Inflammatory macrophage (primary cell): ENCODE measurements at places on chromosomes 3 and 15.

DNA sequence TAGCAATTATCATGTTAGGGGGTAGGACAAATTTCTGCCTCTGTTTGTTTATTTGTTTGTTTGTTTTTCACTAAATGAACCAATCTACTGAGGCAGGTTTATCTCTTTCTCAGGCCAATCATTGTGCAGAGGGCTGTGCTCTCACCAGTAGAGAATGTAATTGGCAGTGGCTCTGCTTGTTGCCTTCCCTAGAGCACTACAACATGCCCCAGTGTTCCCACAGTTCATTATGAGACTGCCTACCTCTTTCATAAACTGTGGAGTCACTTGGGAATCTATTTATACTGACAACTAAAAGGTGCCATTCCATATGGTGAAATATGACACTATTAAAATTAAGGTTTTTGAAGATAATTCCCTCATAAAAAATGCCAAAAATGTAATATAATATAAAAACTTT lies 196.3 kb upstream of the ALCAM start:
- no peak for DNase-seq

- no peak for DNase-seq
These were observed 158.7 kb downstream of the PDCD6IP start for GRCh38 chr3:33957176-33957575.

DNA sequence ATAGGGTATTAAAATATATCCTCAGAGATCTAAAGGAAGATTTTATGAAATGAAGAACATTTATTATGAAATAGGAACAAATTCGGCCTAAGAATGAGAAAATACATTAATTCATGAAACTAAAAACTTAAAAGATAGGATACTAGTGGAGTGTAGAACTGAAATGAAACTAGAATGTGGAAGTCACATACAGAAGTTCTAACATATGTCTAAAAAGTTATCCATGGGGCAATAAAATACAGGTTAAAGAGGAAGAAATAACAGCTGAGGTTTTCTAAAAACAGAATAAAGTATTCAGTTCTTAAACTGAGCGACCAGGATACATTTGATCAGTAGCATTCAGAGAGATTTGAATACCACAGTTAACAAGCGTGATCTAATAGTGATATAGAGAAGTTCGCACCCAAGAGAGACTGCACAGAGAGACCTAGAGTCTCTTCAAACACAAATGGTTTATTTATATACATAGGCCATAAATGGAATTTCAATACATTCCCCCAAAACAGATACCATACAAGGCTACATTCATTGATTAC lies 85.9 kb downstream of the FEZF2 start:
- no peak for DNase-seq

DNA sequence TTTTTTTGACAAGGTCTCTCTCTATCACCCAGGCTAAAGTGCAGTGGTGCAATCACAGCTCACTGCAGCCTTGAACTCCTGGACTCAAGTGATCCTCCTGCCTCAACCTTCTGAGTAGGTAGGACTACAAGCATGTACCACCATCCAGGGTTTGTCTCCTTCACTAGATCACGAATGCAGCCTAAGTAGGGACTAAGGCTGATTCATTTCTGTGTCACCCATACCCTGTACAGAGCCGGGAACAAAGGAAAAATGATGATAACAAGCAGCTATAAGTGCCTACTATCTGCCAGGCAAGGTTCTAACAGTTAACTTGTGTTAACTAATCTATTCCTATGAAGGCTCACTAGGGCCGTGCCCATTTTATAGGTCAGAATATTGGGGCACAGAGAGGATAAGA lies 7.0 kb downstream of the TMEM40 start:
- DNase-seq, result no peak

DNA sequence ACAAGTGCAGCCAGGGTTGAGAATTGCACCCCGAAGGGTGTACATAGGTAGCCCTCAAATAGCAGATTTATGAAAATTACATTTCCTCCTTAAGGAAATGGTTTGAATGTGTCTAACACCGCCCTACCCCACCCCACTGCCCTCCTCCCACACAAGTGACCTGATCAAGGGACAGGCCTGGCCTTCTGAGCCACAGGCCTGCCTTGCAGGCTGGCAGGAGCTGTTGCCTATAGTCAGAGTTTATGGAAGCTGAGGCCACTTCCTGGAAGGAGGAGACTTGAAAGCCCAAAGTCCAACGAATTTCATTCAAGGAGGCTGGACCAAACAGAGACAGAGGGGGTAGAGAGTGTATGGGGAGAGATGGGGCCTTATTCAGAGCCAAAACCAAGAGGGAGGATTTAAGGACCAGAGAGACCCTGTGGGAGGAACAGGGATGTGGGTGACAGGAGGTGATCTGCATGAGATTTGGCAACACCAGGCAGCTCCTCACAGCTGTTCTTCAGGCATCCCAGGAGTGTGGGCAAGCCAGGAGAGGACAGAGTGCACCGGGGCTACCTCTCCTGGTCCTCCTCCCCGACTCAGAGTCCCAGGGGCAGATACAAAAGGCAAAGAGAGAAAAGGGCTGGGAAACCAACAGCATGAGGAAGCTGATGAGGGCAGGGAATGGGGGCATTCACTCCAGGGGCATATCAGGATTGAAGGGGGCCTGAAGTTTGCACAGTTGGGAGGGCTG lies 100.4 kb upstream of the HES1 start:
- DNase-seq, result no peak

GRCh38 chr3:114880078-114880477 lies 267.0 kb downstream of the ZBTB20 start:
- DNase-seq, result no peak

GRCh38 chr3:16770792-16771191 lies 114.0 kb upstream of the PLCL2 start:
- no peak for DNase-seq

DNA sequence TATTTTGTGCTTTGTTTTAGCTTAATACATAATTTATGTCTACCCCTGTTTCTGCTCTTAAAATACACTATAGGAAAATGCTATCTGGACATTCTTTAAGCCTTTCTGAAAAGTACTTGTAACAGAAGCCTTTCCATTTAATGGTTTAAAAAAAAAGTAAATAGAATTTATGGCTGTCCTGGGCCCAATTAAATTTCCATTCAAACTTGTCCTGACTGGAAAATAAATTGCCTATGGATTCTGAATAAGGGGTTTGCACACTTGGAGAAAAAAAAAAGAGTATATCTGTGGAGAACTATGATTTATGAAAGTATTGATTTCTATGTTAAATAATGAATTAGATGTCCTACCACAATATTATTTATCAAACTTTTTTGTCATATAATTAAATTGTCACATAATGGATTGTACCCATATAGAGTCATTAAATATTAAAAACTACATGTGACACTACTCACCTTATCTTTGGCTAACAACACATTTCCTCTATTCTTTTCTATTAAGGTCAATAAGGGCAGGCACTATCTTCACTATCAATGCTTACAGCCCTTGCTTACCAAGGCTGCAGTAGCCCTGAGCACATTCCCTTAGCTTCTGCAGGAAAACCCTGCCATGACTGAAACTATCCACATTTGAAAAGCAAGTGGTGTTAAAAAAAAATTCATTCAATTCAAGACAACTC lies 396.1 kb upstream of the ROBO2 start:
- no peak for DNase-seq

- DNase-seq, result no peak
These were observed 9.8 kb upstream of the CNTN3 start for GRCh38 chr3:74624301-74624700.

GRCh38 chr3:150385296-150386242 lies 22.5 kb upstream of the TSC22D2 start:
- DNase-seq, result peak; percentile 86

GRCh38 chr3:32366638-32367397 lies 24.8 kb upstream of the CMTM7 start:
- DNase-seq, result no peak

DNA sequence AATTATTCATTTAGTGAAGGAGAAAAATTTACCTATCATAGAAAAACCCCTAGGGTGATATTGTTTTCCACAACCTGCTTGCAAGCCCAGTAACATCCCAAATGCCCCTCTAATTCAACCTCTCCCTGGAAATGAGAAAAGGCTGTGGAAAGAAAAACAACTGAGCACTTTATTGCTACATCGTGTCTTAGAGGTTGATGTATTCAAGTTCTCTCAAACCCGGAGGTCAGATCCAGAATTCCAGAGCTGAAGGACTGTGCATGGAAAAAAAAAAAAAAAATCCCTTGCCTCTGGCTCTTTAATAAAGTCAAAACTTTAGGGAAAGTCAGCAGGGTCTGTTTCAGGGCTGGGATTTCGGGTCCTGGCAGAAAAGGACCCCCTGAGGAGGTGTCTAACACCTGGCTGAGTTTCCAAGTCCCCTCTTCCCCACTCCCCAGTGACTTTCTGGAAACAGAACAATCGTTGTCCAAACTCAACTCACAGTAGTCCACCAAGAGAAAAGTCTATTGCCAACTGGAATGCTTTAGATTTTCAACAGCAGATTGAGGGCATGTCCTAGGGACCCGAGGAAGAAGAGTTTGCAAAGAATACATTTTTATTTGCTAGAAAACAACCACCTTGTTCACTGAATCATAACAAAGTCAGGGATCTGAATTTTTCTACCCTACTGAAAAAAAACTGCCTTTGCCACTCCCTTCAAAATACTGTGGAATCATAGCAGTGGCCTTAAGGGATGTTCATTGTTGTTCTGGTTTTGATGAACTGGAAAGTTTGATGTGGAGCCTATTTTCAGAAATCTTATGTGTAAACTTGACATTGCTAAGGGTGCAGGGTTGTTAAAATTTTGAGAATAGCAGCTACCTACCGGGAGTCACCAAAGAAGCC lies 207.5 kb upstream of the ADAMTS9 start:
- DNase-seq, result no peak

DNA sequence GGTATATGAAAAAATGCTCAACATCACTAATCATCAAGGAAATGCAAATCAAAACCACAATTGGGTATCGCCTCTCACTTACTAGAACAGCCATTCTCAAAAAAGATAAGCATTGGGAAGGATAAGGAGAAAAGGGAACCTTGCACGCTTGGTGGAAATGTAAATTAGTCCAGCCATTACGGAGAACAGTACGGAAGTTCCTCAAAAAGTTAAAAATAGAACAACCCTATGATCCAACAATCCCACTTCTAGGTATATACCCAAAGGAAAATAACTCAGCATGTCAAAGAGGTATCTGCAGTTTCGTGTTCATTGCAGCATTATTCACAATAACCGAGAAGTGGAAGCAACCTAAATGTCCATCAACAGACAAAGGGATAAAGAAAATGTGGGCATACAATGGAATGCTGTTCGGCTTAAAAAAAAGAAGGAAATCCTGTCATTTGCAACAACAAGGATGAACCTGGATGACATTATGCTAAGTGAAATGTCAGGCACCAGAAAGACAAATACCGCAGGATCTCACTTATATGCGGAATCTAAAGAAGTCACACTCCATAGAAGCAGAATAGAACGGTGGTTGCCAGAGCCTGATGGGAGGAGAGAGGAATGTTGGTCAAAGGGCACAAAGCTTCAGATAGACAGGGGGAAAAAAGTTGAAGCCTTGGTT lies 11.7 kb upstream of the CMTM7 start:
- peak; percentile 39 for DNase-seq

GRCh38 chr3:126521122-126521891 lies 2.6 kb upstream of the CHST13 start:
- no peak for DNase-seq

DNA sequence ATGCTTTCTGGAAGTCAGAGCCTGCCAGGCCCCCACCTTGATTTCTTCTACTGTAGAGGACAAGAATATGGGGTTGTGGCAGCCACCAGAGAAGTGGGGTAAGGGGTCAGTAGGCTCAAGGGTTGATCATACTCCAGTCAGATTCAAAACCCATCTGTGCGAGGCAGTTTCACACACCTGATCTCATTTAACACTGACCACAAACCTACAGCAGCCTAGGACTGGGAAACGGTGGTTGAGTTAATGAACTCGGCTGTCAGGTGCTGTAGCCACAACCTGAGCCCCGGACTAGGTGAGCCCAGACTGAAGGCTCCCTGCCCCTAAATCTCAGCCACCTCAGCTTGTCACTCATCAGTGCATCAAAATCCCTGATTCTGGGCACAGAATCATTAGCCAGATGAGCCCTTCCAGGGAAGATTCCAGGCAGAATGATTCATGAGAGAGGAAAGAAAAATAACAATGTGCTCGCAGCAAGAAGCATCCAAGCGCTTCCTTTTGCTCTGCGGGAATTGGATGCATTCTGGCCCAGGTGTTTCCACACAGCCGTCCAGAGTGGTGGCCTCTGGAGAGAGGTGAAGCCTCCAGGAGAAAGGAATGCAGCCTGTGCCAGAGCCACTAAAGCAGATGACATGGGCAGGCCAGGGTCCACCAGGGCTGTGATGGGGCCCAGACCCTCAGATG lies 102.1 kb downstream of the SRGAP3 start:
- no peak for DNase-seq

DNA sequence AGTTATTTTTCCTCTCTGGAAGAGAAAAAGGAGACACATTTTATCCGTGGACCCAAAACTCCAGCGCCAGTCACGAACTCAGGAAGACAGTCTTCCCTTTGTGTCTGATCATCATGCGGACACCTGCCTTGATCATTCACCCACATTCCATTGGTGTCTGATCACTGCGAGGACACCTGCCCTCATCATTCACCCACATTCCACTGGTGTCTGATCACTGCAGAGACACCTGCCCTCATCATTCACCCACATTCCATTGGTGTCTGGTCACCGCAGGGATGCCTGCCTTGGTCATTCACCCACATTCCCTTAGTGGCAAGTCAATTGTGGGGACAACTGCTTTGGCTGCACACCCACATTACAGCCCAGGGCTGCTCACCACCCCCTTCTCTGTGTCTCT lies 148.9 kb downstream of the ROBO1 start:
- no peak for DNase-seq

DNA sequence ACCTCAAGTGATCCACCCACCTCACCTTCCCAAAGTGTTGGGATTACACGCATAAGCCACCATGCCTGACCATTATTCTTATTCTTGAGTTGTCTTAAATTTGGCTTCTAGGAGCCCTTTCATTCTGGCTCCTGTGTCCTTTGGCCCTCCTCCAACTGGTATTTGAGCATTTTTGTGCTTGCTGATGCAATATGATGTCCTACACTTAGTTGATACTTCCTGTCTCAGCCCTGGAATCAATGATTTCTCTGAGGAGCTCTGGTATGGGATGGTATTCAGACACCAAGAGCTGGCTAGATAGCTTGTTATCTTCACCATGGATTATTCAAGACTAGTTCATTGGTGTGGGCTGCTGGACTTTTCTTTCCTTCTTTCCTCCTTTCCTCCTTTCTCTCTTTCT lies 25.4 kb downstream of the ZNF621 start:
- no peak for DNase-seq

GRCh38 chr3:184643442-184643841 lies 68.4 kb downstream of the MAGEF1 start:
- DNase-seq, result no peak

DNA sequence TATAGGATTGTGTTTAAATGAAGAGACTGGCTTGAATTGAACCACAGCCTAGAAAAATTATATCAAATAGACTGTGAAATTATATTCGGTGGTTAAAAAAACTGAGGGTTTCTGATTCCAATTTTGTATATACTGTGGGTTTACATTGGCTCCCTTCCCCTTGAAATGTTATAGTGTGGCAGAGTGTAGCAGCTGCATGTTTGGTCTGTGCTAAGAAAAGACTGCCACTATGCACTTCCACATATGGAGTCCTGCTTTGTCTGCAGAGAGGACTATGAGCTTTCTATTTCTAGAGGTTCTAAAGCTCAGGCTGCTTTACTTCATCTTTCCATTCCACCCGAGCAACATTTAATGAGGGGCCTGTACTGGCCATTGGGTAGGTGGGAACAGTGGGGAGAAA lies 112.3 kb downstream of the P3H2 start:
- DNase-seq, result no peak

GRCh38 chr3:143315766-143316165 lies 196.2 kb downstream of the CHST2 start:
- DNase-seq, result peak; percentile 59

GRCh38 chr15:54307252-54307902 lies 329.1 kb downstream of the UNC13C start:
- no peak for DNase-seq

GRCh38 chr3:40913192-40913591 lies 286.1 kb upstream of the CTNNB1 start:
- no peak for DNase-seq
